ENCODE measurements at places on chromosomes 4 and X.

- no peak for DNase-seq
Observed at GRCh38 chr4:8874896-8875680, 3.4 kb upstream of the HMX1 start.

DNA sequence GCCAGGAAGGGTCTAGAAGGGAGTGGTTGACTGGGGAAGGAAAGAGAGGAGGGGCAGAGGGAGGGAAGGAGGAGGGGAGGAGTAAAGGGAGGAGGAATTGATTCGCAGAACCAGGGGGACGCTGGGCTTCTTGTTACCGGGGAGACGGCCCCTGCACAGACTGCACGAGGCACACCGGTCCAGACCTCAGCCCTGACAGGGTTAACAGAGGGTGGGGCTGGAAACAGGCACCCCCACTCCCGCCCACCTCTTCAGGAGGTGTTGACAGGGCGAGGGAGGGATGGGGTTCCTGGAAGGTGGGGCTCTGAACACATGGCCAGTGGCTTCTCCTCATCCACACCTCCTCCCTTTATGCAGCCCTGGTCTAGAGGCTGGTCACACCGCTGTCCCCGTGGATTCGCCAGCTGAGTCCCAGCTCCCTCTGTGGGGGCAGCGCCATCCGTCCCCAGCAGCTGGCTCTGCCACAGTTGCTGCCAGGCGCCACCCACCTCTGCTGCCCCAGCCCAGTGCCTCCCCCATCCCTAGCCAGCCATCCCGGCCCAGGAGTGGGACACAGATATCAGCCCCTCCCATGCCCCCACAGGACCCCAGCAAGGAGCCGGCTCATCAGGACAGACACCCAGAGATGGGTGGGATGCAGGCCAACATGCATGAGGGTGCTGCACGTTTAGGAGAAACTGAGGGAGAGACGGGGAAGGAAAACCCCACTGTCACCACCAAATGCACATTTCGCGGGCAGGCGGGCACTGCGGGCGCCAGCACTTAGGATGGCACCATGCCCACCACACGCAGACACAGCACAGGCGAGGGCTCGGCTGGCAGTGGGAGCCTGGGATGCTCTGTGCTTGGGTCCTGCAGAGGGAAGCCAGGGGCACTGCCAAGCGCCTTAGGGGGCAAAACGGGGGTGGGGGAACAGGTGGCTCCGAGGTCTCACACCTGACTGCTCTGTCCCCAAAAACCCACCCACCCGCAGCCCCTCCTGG lies 87.6 kb downstream of the ABLIM2 start:
- DNase-seq, result no peak

- DNase-seq, result no peak
Observed at GRCh38 chrX:40147971-40148370, 50.2 kb upstream of the BCOR start.

- DNase-seq, result no peak
Observed at GRCh38 chr4:155143512-155143911, 64.9 kb upstream of the NPY2R start.

DNA sequence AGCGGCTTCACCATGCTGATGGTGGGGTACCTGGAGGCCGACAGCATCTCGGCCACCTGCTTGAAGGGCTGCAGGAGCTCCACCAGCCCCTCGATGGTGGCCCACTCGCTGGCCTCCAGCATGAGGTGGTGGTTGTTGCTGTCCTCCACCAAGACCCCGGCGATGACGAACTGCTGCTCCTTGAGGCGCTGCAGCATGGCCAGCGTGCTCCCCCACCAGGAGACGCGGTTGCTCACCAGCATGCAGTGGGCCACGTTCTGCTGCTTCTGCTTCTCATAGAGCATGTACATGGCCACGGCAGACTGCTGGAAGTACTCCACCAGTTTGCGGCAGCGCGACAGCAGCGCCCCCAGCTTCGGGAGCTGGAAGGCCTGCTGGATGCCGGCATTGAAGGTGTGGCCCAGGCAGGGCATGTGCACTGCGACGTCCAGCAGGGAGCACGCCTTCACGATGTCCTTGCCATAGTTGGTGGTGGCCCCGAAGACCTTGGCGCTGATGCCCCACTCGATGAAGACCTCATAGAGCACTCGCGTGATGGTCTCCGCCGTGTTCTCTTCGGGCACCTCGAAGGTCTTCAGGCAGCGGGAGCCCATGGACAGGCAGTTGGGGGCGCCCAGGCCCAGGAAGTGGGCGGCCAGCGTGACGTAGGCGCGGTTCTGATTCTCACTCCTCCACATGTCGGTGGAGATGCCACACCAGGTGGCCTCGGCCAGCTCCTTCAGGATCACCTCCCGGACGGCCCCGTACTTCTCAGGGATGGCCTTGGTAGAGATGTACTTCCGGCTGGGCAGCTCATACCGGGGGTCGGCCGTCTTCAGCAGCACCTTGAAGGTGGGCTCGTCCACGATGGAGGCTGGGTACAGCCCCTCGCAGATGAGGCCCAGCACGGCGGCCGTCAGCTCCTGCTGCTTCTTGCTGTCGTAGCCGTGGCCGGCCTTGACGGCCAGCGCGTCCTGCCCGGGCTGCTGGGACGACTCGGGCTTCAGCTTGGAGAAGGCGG lies 11.0 kb downstream of the DHRSX start:
- DNase-seq, result no peak

GRCh38 chr4:133759428-133759827 lies 442.2 kb downstream of the PABPC4L start:
- DNase-seq, result no peak

DNA sequence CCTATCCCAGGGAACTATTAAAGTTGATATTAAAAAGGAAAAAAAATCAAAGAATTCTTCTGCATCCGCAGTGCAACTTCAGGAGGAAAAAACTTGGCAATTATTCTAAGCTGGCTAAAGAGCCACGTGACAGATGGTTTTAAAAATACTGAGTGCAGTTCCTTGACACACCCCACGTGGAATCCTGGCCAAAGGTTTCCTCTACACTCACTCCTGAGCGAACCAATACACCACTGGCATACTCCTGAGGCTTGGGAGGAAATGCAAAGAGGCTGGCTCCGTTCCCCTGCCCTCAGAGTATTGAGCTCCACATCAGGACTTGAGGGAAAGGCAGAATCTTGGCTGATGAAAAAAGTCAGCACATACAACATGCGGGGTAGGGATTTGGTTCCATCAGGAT lies 133.8 kb upstream of the ATP6AP2 start:
- DNase-seq, result no peak

DNA sequence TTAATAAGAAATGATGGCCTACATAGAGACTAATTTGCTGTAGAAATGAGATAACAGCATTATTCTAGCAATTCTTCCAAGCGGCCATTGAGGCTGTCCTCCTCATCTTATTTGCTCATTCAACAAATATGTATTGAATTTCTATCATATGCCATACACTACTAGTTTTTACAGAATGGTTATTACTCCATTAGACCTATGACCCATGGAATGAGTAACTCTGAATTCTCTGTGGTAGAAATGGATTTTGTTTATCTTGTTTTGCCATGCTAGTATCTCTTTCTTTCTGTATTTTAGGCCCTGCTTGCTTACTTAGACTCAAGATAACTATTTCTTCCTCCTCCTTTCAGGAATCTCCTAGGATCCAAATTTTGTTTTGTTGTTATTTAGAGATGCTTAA lies 103.5 kb downstream of the RPA4 start:
- no peak for DNase-seq

- no peak for DNase-seq
Observed at GRCh38 chr4:94927696-94928095, 169.9 kb downstream of the BMPR1B start.

DNA sequence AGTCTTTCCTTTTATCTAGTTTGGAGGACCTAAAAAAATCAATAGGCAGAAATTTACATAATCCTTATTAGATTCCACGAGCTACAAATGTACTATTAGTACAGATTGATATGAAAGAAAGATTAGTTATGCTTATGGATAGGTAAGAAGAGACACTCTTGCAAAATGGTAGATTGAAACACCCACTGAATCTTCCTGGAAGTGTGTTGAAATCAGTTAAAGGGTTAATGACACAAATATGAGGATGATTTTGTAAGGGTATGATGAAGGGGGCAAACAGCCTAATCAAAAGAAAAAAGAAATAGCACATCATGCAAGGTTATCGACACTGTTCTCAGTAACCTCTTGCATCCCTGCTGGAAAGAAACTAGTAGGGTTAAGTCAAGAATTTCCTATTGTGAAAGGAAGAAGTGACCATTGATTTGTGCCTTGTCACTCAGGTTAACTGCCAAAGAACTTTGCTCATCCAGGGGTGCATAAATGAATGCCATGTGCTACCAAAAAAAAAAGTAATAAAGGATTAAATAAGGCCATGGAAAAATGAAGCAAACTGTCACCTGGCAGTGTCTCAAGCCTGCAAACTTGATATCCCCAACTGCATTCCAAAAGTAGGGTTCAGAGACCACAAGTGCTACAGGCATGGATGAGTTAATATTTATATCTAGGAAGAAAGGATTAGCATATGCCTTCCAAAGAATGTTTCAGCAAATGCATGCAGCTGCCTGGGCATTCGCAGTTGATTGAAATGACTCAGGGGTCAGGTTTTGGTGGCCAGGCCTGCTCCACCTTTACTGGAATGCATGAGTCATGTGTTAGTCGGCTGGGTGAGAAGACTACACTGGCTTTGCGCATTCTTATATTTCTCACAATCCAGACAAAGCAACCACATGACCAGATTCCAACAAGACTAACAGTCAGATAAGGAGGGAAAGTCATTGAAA lies 78.3 kb upstream of the ATXN3L start:
- peak; percentile 100 for DNase-seq

GRCh38 chrX:140762061-140762460 lies 52.5 kb downstream of the LINC00632 start:
- DNase-seq, result peak; percentile 59

DNA sequence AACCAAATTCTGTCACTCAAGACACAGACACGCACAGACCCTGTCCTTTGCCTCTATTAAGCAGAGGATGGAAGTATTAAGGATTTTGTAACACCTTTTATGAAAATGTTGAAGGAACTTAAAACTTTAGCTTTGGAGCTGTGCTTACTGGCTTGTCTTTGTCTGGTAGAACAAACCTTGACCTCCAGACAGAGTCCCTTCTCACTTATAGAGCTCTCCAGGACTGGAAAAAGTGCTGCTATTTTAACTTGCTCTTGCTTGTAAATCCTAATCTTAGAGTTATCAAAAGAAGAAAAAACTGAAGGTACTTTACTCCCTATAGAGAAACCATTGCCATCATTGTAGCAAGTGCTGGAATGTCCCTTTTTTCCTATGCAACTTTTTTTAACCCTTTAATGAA lies 215.7 kb downstream of the GC start:
- no peak for DNase-seq

- DNase-seq, result peak; percentile 57
Observed at GRCh38 chrX:133444952-133445831, 29.9 kb upstream of the GPC4 start.

DNA sequence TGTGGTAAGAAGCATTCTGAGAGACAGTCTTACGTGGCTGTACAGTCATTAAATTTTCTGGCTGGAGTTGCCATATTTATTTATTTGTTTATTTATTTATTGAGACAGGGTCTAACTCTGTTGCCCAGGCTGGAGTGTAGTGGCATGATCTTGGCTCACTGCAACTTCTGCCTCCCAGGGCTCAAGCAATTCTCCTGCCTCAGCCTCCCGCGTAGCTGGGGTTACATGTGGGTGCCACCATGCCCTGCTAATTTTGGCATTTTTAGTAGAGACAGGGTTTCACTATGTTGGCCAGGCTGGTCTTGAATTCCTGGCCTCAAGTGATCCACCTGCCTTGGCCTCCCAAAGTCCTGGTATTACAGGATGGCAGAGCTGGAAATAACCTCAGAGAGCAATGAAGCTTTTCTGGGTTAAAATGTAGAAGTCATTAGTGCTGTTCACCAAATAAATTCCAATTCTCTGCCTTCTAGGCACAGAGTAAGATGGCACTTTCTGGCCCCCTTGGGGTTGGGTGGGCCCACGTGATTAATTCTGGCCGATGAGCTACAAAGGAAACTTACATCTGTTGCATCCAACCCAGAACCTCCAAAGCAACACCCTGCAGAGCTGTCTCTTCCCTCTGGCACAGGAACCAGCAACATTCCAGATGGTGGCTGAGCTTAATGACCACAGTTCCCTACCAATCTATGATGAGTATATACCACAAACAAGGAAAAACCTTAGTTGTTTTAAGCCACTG lies 4.5 kb downstream of the MRFAP1 start:
- no peak for DNase-seq

GRCh38 chrX:41779030-41779564 lies 55.1 kb downstream of the GPR82 start:
- DNase-seq, result peak; percentile 79

- DNase-seq, result peak; percentile 96
Observed at GRCh38 chr4:124641715-124642381, 70.7 kb downstream of the ANKRD50 start.

DNA sequence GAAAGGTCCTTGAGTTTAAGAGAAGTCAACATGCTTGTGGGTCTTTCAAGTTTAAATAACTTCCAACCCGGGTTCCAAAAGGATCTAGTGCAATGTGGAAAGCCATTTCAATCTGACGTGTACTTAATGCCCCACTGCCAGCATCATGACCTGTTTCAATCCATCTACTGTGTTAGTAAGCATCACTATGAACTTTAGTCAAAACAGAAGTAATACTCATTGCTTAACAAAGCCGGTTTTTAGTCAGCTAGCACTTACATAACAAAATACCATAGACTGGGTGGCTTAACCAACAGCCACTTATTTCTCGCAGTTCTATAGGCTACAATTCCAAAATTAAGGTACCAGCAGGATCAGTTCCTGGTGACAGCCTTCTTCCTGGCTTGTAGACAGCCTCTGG lies 677.5 kb downstream of the DMD start:
- no peak for DNase-seq

- DNase-seq, result no peak
Observed at GRCh38 chr4:147587041-147587440, 30.2 kb upstream of the TMEM184C start.

DNA sequence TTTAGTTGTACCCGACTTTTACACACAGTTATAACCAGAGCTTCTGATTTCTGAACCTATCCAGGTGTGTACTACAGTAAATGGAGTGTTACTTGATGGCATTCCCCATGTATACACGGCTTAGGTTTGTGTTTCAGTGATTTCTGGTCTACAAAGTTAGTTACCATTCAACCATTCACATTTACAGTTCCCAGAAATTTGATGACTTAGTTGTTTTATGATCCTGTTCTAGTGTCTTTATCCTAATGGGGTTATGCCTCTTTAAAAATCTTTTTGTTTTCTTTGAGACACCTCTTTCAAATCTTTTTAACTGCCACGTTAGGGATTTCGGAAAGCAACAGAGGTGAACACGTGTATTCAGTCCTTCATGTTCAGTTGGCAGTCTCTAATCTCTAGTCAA lies 23.4 kb downstream of the CPEB2 start:
- no peak for DNase-seq

DNA sequence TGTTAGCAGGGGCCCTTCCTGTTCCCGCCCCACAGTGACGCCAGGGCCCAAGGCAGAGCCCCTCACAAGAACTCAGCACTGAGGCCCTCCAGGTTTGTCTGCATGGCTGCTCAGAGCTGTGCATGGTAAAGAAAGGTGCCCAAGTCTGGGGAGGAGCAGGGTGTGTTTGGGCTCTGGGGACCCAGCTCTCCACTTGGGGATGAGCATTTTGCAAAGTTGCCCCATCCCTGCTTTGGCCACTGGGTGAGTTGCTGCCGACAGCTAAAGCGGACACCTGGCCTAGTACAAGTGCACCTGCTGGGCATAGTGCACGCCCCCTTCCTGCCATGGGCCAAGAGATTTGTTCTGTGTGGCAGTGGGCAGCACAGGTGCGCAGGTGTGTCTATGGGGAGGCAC lies 2.0 kb upstream of the MXD4 start:
- DNase-seq, result no peak

Data from kidney tubule cell (primary cell).